ENCODE measurements at places on chromosomes 5 and 9.

GRCh38 chr5:154868702-154869101 lies 10.3 kb downstream of the CNOT8 start:
- DNase-seq = no peak

DNA sequence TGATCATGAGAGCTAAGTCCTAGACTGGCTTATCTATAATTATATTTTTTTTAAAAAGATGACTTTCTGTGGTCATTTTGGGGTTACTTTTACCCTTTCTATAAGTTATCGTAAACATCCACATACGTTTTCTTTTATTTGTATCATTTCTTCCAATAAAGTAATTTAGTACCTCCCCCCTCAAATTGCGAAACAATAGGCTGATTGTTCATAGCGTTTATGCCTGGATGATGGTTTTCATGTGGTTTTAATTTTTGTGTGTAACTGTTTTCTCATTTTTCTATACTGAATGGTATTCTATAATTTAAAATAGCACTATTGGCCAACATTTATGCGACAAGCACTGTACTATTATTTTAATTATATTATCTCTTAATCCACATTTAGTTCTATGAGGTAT lies 44.5 kb downstream of the SMC5 start:
- DNase-seq = no peak

GRCh38 chr9:76557674-76558225 lies 98.8 kb downstream of the GCNT1 start:
- DNase-seq = no peak

DNA sequence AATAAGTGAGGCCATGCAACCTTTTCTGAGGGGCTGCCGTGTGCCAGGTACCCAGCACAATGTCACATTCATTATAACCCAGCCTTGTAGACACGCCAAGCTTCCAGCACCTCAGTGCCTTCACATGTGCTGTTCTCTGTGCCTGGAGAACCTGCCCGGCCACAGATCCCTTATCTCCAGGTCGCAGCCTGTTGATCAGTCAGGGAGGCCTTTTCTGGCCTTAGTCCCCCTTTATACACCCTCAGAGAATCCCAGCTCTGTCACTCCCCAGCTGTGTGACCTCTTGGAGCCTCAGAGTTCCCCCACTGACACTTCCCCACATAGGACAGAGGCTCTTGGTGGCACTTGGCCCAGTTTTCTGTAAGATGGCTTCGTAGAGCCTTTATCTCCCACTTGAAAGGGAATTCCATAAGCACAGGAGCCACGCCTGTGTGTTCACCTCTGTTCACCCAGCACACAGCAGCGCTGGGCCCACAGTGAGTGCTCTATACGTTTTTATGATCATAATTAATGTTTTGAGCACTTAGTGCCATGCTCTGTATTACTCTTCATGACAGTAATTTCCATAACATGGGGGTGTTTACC lies 38.7 kb downstream of the NEURL1B start:
- DNase-seq = no peak

- DNase-seq = peak; percentile 79
These were observed 58.0 kb downstream of the GOLM1 start for GRCh38 chr9:86041311-86041741.

GRCh38 chr5:109191153-109191558 lies 218.6 kb downstream of the PJA2 start:
- no peak for DNase-seq

DNA sequence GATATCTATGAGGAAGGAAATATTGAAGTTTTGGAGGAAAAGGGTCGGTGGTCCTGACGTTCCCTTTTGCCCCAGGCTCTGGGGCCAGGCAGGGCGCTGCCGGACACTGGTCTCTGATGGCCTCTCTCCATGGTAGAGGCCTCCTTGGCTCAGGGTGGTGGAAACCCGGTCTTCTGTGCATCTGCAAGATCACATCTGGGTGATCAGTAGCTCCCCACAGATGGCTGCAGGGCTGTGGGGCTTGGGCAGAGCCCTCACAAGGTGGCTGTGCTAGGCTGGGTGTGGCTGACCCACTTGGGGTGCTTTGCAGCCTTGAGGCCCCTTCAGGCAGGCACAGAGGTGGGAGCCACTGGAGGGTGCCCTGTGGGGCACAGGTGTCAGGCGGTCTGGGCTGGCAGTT lies 53.9 kb upstream of the RNU6ATAC start:
- no peak for DNase-seq

DNA sequence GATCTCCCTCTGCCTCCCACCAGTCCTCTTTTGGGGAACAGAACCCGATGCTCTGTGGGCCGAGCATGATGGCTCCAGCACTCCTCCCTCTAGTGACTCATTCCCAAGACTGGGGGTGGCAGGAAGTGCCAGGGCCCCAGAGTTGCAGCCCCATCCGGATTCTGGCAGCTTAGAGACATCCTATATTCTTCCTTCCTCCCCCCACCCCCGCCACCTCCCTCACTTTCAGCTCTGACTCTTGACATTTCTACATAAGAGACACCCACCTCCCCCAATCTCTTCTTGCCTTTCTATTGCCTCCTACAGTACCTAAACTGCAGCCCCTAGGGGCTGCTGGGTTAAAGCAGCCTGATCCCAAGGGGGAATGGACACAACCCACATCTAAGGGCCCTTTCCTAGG lies 47.1 kb upstream of the MATR3 start:
- no peak for DNase-seq

- DNase-seq = no peak
These were observed 538 bp downstream of the PRRT1B start for GRCh38 chr9:131545786-131546335.

GRCh38 chr5:2563046-2563445 lies 188.4 kb downstream of the IRX2 start:
- DNase-seq = no peak

- DNase-seq = no peak
These were observed 8.0 kb downstream of the EBF1 start for GRCh38 chr5:159091596-159092331.

DNA sequence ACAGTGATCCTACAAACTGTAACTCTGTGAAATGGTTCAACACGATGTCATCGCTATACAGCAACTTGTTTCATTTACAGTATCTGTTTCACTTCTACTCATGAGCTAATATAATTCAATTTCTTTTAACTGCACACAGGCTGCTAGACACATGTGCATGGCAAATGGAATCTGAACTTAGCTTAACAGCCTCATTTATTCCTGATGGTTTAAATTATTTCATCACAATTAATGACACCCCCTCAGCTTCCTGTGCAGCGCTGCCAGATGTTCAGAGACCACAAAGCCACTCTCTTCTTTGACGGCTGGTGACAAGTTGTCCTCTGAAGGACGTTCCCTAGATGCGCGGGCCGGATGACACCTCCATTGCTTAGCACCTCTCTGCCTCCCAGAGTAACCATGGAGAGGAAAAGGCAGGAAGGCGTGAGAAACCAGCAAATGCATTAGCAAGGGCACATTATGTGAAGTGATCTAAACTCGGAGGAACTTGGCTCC lies 191.1 kb downstream of the BNC2 start:
- DNase-seq = no peak

DNA sequence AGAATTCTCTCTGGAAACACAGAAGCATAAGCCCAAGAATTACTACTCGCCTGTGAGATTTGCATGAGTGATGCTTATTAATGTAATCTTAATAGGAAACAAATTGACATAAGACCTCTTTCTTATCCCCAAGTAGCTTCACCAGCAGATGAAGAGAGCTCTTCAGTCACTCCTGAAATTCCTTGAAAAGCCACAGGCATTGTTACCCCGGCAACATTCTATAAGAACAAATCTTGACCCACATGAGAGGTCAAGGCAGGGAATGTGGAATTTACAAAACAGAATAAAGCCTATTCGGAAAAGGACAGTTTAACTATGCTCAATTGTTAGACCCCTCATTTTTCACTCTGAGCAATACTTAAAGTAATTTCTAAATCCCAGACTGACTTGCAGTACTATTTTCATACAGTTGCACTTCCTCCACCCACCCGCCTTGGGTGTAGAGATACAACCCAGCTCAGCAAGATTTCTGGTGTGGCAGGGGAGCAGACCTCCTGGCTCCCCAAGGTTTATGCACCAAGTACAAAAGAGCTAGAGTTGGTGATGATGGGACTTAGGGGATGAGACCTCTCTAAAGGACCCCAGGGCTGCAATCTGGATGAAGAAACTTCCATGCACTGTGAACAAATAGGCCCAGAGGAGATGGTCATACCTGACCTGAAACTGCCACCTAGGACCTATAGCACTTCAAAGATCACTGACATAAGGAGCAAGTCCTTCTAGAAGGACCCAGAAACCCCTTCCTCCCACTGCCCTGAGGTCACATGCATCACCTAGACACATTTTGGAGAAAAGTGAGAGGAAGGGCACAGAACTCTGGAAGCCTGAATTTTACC lies 242.1 kb downstream of the ZNF608 start:
- no peak for DNase-seq

- no peak for DNase-seq
These were observed 1.6 kb downstream of the BSPRY start for GRCh38 chr9:113350937-113351336.

GRCh38 chr5:122182491-122182921 lies 53.2 kb downstream of the ZNF474 start:
- DNase-seq = no peak

DNA sequence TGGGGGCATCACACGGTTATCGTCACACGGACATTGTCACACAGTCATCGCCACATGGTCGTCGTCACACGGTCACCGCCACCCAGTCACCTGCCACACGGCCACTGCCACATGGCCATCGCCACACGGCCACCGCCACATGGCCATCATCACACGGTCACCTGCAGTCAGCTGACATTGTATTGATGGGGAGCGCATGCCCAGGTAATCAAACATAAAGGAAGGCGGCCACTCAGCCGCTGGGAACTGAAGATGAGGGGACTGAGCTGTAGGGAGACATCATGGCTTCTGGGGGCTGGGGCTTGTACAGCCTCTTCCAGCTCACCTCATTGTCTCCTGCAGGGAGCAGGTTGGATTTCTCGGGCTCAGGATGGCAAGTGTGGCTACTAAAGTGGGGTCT lies 49.2 kb downstream of the MRPL36 start:
- no peak for DNase-seq
